ENCODE measurements at places on chromosomes 16 and 17.

- peak; percentile 46 for DNase-seq
Observed at GRCh38 chr16:85829751-85830445, 30.4 kb downstream of the COX4I1 start.

- no peak for DNase-seq
Observed at GRCh38 chr17:78475211-78475610, 96.8 kb downstream of the PGS1 start.

DNA sequence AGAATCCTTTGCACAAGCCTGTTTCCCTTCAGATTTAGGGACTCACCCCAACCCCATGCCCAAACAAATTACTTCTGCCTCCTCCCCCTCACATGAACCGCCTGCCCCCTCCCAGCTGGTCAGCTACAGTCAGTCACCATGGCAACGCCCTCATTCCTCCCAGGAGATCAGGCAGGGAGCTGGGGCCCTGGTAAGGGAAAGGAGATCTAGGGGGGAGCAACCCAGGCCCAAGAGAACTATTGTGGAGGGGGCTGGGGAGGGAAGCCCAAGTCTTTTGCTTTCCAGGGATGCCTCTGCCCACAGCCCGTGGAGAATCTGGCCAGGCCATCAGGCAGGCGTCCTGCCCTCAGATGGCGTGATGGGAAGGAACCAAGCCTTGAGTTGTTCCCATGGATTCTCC lies 2.8 kb downstream of the FAM171A2 start:
- no peak for DNase-seq

- peak; percentile 74 for DNase-seq
Observed at GRCh38 chr17:74862108-74862901, 2.6 kb upstream of the GRIN2C start.

DNA sequence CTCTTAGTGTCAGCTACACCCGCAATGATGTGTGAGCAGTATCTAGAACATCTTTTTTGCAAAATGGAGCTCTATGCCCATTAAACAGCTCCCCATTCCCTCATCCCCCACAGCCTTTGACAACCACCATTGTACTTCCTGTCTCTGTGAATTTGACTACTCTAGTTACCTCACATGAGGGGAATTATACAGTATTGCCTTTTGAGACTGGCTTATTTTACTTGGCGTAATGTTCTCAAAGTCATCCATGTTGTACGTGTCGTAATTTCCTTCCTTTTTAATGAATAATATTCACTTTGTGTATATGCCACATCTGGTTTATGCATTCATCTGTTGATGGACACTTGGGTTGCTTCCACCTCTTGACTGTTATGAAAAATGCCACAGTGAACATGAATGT lies 23.2 kb upstream of the CCL22 start:
- no peak for DNase-seq

- DNase-seq = no peak
Observed at GRCh38 chr17:74271901-74272561, 2.0 kb upstream of the DNAI2 start.

GRCh38 chr16:24349320-24349719 lies 93.2 kb downstream of the CACNG3 start:
- no peak for DNase-seq

DNA sequence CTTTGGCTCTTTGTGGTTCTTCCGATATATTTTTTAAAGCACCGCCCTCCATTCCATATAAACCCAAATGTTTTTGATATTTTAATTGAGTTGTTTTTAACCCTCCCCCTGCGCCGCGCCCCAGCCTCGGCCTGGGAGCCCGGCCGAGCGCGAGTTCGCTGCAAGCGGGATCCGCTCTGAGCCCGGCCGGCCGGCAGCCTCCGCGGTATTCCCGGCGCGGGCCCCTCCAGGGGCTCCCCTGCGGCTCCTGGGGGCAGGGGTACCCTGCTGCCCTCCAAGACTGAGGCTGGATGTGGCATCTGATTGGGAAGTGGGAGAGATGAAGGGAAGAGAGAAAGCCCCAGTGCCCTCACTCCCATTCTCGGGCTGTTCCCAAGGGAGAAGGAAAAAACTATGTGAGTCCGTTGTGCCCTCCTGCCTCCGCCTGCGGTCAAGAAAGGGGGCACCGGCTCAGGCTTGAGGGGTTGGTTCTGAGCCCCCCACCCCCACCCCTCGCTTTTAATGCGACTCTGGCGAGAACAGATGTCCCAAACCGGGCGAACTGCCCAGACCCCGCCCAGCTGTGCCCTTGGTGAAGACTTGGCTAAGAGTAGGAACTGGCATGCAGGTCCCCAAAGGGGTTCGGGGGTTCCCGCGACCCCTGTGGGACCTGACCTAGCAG lies 8.6 kb downstream of the NEUROD2 start:
- no peak for DNase-seq

DNA sequence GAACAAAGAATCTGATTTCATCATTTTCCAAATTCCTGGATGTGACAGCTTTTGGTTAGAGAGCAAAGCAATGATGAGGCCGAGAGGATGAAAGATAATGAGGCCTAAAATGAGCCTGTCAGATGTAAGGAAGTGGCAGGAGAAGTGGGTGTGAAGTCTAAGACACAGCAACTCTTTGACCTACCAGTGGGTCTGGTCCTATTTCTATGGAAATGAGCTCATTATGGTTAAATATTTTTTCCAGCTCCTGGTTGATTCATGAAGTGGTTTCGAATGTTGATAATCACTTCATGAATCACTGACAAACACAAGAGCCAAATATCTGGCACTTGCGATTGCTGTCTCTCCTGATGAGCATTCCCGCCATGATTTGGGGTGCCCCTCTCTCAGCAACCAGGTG lies 273.3 kb upstream of the CDH5 start:
- no peak for DNase-seq

DNA sequence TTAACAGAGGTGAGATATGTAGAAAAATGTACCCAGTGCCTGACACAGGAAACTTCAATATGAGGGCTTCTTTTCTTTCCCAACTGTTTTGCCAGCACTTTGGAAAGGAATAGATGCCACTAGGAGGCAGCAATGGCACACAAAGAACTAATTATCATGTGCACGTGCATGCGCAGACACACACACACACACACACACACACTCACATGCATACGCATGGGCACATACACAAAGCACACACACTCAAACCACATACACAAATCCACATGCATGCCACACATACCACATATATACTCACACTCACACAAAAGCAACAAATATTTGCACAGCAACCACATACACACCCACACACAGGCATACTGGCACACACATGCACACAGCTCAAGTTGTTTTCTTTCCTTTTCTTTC lies 8.8 kb upstream of the CEP112 start:
- DNase-seq = peak; percentile 69

- DNase-seq = peak; percentile 39
Observed at GRCh38 chr17:63445571-63445953, 544 bp downstream of the CYB561 start.

- peak; percentile 10 for DNase-seq
Observed at GRCh38 chr17:67400193-67400592, 23.1 kb downstream of the PITPNC1 start.

- no peak for DNase-seq
Observed at GRCh38 chr17:42814633-42815399, 9.3 kb downstream of the BECN1 start.

- no peak for DNase-seq
Observed at GRCh38 chr17:5485270-5486205, at the start of gene DERL2. DERL2 (minus strand) TSS chr17:5486178; CDS start chr17:5486161, 17 bp downstream.

- no peak for DNase-seq
Observed at GRCh38 chr16:79083508-79084299, 516.8 kb downstream of the MAF start.

- no peak for DNase-seq
Observed at GRCh38 chr17:9432934-9433421, 142.6 kb downstream of the STX8 start.

DNA sequence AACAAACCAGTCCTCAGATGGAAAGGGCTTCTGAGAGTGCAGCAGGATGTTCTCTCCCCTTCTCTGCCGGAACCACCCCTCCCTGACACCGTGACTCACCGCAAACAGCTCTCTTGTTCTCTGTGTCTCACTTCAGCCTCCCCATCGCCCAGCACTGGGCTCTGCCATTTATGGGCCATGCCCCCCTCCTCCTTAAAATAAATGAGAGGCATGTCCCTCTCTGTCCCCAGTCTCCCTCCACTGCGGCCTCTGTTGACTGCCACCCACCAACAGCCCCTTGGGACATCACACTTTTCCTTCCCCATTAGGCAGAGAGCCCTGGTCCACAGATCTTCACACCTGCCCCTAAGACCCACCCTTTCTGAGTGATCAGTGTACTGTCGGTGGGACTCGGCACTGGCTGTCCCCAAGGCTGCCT lies 6.3 kb downstream of the CCDC102A start:
- DNase-seq = no peak

DNA sequence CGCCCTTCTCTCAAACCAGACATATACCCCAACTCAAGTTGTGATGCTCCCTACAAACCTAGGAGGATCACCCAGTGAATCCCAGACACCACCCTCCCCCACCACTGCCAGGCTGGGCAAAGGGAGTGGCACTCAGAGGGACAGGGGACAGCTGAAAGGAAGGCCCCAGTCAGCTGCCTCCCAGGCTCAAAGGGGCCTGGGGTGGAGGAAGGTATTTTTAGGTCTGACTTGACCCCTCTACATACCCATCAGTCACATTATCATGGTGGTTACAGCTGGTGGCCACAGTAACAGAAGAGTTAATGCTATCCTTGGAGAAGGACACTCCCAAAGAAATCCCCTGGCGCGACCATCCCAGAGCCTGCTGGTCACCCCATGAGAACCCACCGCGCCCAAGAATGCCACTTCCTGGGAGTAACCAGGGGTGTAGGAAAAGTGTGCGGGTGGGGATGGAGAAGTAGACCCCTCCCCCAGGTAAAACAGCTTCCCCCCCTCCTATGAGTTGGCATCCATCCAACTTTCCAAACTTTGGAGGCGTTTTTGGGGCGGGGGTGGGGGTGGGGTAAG lies 1.1 kb downstream of the CACNB1 start:
- no peak for DNase-seq

- no peak for DNase-seq
Observed at GRCh38 chr17:68198931-68199836, 48.7 kb upstream of the AMZ2 start.

DNA sequence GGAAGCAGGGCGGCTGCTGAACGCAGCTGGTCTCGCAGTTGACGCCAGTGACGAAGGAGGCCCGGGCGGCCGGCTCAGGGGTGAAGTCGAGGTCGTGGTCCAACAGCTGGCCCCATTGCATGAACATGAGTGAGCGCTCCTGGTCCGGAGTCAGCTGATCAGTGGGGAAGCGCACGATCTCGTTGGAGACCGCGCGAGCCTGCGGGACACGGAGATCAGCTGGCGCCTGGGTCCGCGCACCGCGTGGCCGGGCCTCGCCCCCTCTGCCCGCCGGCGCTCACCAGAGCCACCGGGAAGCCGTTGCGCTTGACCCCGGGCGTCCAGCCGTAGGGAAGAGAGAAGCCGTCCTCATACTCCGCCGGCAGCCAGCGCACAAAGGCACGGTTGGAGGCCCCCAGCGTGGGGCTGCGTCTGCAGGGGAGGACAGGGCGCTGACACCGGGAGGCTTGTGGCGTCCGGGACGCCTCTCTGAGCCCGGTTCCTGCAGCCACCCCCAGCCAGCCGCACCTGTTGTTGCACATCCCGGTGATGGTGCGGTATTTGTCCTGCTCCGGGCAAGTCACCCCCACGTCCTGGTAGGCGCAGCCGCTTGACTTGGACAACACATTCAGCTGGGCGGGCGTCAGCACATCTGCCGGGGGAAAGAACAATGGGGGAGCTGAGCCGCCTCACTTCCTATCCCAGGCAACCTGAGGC lies 1.6 kb downstream of the MPO start:
- peak; percentile 67 for DNase-seq

GRCh38 chr17:11212792-11213191 lies 28.2 kb upstream of the SHISA6 start:
- DNase-seq = no peak

- DNase-seq = no peak
Observed at GRCh38 chr17:13474073-13474800, 127.5 kb downstream of the HS3ST3A1 start.

DNA sequence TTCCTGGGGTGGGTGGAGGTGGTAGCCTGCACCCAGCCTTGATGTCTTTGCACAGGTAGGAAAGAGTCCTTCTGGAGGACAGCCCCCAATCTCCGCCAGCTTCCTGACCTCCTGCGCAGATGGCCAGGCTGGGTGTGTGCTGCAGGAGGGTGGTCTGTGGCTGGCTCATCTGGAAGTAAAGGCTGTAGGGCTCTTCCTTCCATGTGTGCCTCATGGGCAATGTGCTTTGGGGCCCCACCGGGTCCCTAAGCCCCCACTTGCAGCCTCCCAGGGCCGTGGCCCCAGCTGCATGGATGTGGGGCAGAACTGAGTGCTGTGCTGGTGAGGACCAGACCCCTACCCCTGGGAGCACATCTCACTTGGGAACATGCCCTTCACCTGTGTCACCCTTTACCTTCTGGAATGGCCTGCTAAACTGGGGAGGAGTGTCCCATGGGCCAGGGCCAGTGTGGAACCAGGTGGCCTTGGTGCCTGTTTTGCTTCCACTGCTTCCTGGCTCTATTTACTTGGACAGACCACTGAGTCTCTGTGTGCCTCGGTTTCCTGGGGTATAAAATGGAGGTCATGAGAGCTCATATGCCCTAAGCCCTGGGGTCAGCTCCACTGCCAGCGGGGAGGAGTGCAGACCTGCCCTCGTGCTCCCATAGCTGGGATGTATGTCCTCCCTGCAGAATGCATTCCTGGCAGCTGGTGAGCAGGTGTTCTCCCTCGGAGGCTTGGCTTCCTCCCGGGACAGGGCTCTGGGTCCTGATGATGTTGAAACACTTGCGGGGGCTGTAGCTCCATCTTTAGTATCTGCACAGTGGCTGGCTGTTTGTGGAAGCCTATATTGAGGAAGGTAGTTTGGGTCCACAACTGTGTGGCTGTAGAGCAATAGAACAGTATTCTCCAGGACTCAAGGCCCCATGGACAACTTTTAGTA lies 18.0 kb downstream of the MPRIP start:
- no peak for DNase-seq

GRCh38 chr17:50348522-50349242 lies 2.8 kb downstream of the XYLT2 start:
- DNase-seq = peak; percentile 51

DNA sequence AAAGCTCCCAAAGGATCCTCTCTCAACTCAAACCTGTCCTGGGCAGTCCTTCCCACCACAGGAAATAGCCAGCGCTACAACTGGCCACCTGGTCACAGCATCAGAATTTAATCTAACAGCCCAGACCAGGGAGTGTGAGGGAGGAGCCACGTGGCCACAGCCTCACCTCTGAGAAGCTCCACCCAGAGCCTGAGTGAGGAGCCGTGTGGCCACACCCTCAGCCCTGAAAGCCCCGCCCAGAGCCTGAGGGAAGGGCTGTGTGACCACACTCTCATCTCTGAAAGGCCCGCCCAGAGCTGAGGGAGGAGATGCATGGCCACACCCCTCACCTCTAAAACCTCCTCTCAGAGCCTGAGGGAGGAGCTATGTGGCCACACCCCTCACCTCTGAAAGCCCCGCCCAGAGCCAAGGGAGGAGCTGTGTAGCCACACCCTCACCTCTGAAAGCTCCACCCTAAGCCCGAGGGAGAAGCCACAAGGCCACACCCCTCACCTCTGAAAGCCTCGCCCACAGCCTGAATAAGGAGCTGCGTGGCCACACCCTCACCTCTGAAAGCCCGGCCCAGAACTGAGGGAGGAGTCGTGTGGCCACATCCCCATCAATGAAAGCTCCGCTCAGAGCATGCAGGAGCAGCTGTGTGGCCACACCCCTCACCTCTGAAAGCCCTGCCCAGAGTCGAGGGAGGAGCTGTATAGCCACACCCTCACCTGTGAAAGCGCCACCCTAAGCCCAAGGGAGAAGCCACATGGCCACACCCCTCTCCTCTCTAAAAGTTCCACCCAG lies 28.6 kb downstream of the SLC38A8 start:
- DNase-seq = peak; percentile 86
